ENCODE measurements at places on chromosomes 6 and 20.

GRCh38 chr6:77040568-77041195, 422.6 kb downstream of the HTR1B start:
- H3K4me1 ChIP-seq: no peaks in the 10 kb centered on the region
- H3K27me3 ChIP-seq: no peaks in the 10 kb centered on the region
- no peaks in the 10 kb centered on the region for H3K36me3 ChIP-seq
- no peak overlapping the region for H3K4me3 ChIP-seq
- H3K27ac ChIP-seq: no peak overlapping the region

DNA sequence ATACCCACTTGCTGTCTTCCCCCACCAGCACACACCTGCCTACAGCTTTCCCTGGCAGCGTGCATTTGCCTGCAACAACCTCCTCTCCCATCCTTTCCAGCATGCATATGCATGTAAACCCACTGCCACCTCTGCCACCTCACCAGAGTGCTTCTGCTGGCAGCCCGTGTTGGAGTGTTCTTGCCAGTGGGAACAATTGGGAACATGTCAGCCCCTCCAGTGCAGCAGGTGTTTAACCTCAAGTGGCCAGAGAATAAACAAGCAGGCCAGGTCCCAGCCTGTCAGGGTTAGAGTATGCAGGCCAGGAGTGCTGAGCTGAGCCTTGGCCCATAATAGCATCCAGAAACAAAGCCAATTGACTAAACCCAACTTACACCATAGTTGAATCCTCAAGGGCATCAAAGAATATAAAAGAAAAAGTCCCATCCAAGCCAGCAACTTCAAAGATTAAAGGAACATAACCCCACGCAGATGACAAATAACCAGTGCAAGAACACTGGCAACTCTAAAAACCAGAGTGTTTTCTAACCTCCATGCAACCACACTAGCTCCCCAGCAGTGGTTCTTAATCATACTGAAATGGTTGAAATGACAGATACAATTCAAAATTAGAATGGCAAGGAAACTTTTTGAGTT, 1212.1 kb upstream of the CITED2 start:
- H3K36me3 ChIP-seq: no peaks in the 10 kb centered on the region
- no peak overlapping the region for H3K4me3 ChIP-seq
- no peaks in the 10 kb centered on the region for H3K4me1 ChIP-seq
- no peak overlapping the region for H3K27ac ChIP-seq
- H3K27me3 ChIP-seq: no peaks in the 10 kb centered on the region

DNA sequence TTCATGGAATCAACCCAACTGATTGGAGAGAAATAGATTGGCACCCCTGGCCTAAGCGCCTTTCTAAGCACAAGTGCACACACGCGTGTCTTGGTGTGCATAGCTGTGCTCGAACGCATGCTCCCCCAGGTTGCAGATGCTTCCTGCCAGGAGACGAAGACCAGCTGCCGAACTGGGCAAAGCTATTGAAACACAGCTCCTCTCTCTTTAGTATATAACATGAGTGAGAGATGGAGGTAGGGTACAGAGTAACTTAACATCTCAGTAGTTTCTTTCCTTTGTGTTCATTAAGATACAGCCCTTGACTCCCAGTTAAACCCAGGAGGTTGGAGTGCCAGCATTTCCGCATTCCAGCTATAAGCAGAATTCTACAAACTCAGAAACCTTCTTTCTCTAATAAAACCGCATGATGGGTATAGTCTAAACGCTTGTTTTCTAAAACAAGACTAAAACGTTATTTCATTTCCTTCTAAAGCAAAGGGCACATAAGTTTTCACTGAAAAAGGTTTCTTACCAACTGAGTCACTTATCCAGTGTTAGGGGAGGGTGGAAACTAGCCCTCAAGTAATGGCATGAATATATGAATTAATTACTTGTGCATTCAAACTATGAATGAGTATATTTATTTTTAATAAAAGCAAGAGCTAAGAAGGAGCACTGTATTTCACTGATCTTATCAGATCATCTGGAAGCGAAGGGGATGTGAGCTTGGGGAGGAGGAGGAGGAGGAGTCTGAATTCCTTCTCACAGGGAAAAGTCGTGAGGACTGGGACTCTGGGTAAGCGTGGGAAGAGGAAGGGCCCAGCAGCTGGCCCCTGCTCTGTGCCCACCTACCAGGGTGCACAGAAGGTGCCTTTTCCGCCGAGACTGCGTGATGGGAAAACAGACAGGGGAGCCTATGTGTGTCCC, 179.2 kb downstream of the TMEM242 start:
- peaks cover 27% of the 10 kb centered on the region for H3K4me1 ChIP-seq
- no peaks in the 10 kb centered on the region for H3K27me3 ChIP-seq
- H3K4me3 ChIP-seq: no peak overlapping the region
- no peaks in the 10 kb centered on the region for H3K36me3 ChIP-seq
- peak overlapping the region; percentile 43 for H3K27ac ChIP-seq

DNA sequence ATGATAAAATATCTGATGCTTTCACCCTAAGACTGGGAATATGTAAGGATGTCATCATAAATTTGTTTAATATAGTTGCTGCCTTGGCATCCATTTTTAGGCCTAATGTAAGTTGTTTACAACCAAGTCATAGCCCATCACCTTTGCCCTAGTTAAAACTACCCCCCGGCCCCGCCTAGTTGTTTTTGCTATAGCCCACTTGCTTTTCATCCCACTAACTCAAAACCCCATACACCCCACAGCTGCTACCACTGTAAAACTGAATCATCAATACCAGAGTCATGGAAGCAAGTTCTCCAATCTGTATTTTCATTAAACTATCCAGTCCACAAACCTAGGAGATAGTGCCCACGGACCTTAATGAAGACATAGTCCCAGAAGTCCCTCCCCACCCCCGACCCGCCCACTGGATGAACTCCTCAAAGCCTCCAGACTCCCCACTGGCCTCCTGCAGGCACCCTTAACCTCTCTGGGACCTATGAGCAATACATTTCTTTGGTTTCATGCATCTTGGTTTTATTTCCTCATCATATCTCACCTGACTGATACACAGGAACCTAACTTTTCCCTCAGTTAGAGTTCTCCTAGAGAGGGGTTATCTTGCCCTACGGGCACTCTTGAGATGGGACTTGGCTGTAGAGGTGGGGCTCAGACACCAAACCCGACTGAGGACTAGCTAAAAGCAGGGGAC, 12.5 kb upstream of the ZDHHC14 start:
- H3K27ac ChIP-seq: no peak overlapping the region
- no peak for DNase-seq
- H3K4me3 ChIP-seq: no peak overlapping the region
- H3K4me1 ChIP-seq: no peaks in the 10 kb centered on the region
- H3K27me3 ChIP-seq: no peaks in the 10 kb centered on the region
- no peaks in the 10 kb centered on the region for H3K36me3 ChIP-seq

DNA sequence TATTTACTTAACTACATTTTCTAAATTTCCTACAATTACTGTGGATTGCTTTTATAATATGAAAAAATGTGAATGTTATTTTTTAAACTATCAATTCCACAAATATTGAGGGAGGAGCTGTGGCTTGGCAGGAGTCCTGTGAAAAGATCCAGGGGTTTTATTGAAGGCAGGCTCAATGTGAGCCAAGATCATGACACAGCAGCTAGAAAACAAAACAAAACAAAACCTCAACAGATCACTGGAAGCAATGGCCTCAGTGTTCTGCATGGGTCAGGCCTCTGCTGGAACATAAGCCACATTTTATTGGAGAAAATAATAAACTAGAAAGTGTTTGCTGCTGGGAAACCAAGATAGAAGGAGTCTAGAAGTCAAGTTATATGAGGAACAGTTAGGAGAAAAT, 19.4 kb upstream of the RCAN2 start:
- H3K27ac ChIP-seq: peak overlapping the region; percentile 54
- H3K27me3 ChIP-seq: no peaks in the 10 kb centered on the region
- H3K4me3 ChIP-seq: no peak overlapping the region
- H3K36me3 ChIP-seq: no peaks in the 10 kb centered on the region
- no peak for DNase-seq

GRCh38 chr20:39081255-39081654, 119.1 kb downstream of the DHX35 start:
- no peaks in the 10 kb centered on the region for H3K36me3 ChIP-seq
- H3K27me3 ChIP-seq: no peaks in the 10 kb centered on the region
- H3K4me1 ChIP-seq: no peaks in the 10 kb centered on the region
- no peak overlapping the region for H3K27ac ChIP-seq
- H3K4me3 ChIP-seq: no peak overlapping the region

GRCh38 chr6:84860509-84860908, 96.1 kb upstream of the TBX18 start:
- no peaks in the 10 kb centered on the region for H3K27me3 ChIP-seq
- no peak for DNase-seq
- H3K36me3 ChIP-seq: no peaks in the 10 kb centered on the region
- no peaks in the 10 kb centered on the region for H3K4me1 ChIP-seq
- H3K27ac ChIP-seq: no peak overlapping the region

- no peak for DNase-seq
- no peaks in the 10 kb centered on the region for H3K27me3 ChIP-seq
These were observed 13.1 kb downstream of the QRSL1 start for GRCh38 chr6:106642476-106642875.

DNA sequence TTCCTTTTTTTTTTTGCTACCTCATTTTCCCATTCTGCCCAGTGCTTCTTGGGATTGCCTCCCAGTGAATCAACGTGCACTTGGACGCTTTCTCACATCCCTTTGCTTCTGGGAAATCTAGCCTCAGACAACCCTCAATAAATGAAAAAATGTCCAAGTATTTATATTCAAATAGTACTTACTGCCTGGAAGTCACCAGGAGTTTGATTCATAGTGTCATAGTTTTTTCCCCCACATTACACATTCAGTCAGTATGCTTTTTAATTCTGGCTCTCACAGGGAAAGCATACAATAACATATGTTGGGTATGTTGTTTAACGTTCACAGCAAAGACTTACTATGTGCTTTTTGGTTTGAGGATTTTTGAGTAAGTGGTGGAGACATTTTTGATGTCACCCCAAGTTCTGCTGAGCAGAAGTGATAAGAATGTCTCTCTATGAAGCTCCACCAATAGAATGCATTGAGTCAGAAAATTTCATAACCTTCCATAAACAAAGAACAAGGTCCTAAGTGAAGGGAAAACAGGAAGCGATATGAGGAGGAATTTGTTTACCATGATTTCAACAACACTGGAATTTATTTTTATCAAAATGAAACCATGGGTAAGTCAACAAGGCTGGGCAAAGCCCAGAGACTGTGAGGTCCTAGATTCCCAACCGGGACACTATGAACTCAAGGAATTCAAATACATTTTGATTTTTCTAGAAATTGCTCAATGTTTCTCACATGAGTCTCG, 301.2 kb upstream of the BMP2 start:
- DNase-seq: no peak
- H3K36me3 ChIP-seq: no peaks in the 10 kb centered on the region
- H3K4me3 ChIP-seq: no peak overlapping the region
- no peaks in the 10 kb centered on the region for H3K27me3 ChIP-seq
- no peak overlapping the region for H3K27ac ChIP-seq

GRCh38 chr6:128278836-128279235, 241.6 kb downstream of the PTPRK start:
- H3K27me3 ChIP-seq: no peaks in the 10 kb centered on the region
- no peaks in the 10 kb centered on the region for H3K36me3 ChIP-seq
- H3K27ac ChIP-seq: no peak overlapping the region
- H3K4me3 ChIP-seq: no peak overlapping the region
- no peak for DNase-seq

DNA sequence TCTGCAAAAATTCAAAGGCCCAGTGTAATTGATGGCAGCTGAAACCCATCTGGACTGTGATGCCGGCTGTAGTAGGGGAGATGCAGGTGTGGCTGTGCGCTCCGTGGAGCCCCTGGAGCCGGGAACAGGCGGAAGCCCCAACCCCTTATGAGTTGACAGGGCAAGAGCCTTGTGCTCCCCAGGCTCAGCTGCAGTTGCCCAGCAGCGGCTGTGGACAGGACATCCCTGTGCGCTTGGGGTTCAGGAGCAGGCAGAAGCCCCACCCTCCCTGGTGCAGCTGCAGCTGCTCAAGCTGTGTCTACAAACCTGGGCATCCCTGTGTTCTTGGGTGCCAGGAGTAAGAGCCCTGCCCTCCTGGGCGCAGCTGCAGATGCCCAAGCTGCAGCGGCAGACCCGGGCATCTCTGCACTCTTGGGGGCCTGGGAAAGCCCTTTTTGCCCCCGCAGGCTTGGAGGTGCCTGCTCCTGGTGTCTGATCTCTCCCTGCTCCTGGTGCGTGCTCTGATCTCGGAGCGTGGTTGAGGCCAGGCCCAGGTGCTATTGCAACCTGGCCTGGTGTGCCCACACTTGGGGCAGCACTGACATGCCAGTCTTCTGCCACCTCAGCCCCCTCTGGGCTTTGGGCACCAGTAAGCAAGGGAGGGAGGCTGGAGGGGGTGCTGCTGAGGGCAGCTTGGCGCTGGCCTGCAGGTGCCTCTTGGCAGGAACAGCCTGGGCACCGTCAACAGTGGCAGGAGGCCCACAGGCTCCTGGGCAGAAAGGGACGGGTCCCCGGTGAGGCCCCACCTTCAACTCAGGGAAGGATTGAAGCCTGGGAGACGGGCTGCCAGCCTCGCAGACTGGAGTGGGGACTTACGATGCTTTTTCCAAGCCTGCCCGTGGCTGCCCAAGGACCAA, 30.3 kb downstream of the OR2J2 start:
- no peak overlapping the region for H3K4me3 ChIP-seq
- H3K36me3 ChIP-seq: no peaks in the 10 kb centered on the region
- no peaks in the 10 kb centered on the region for H3K4me1 ChIP-seq
- H3K27ac ChIP-seq: no peak overlapping the region
- H3K27me3 ChIP-seq: no peaks in the 10 kb centered on the region
- peak; percentile 70 for DNase-seq

DNA sequence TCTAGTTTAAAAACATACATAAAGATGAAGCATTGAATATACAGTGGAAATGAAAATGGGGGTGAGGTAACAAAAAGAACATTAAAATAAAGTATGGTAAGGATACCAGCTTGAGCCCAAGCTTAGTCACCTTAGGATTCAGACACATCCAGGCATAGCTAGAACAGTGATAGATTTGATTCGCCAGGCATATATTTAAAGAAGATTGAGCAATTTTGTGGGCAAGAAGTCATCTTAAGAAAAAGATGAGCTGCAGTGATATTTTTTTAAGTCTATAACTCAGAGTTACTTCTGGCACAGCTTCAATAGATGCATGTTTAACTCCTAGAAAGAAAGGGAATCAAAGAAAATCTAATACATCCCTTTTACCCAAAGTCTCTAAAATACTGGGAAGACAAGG, 97.9 kb downstream of the BMP5 start:
- no peak overlapping the region for H3K27ac ChIP-seq
- no peak for DNase-seq
- no peaks in the 10 kb centered on the region for H3K27me3 ChIP-seq

- H3K36me3 ChIP-seq: no peaks in the 10 kb centered on the region
- H3K4me3 ChIP-seq: no peak overlapping the region
- no peaks in the 10 kb centered on the region for H3K27me3 ChIP-seq
- no peak overlapping the region for H3K27ac ChIP-seq
- no peaks in the 10 kb centered on the region for H3K4me1 ChIP-seq
These were observed 88.3 kb downstream of the SH3BGRL2 start for GRCh38 chr6:79719248-79719960.

DNA sequence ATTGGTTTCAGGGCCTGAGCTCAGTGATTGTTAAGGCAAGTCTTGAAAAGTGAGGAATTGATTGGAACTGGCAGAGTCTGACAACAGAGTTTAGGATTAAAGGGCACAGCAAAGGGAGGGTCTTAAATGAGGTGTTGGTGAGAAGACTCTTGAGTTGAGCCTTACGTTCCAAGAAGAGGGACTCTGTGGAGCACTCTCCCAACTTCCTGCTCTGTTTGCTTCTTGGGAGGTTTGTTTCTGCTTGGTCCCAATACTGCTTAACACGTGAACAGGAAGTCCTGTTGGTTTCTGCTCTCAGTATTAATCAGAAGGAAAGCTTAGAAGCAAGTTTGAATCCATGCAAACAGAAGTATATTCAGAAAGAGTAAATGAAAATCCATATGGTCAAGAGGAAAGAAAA, 15.6 kb upstream of the SYNDIG1 start:
- H3K27me3 ChIP-seq: peaks cover 3% of the 10 kb centered on the region
- no peaks in the 10 kb centered on the region for H3K36me3 ChIP-seq
- DNase-seq: no peak
- no peak overlapping the region for H3K4me3 ChIP-seq
- H3K4me1 ChIP-seq: no peaks in the 10 kb centered on the region

All from left lung (tissue), 14 donors.